ENCODE measurements at places on chromosomes 16 and 17.

GRCh38 chr17:732067-732901 is at the start of gene TLCD3A:
TSS of gene TLCD3A (plus strand) at chr17:732596. CDS start at chr17:732648, 52 bp downstream.
- peak; percentile 84 for DNase-seq

GRCh38 chr16:78436846-78437245 is 337.4 kb downstream of the WWOX start:
- no peak for DNase-seq

- DNase-seq, result no peak
Measured at GRCh38 chr17:45667591-45668171, 116.4 kb upstream of the CRHR1 start.

GRCh38 chr17:8472663-8473062 is 37.0 kb downstream of the NDEL1 start:
- DNase-seq, result no peak

- peak; percentile 87 for DNase-seq
Measured at GRCh38 chr16:68370581-68371275, 59.9 kb downstream of the PRMT7 start.

DNA sequence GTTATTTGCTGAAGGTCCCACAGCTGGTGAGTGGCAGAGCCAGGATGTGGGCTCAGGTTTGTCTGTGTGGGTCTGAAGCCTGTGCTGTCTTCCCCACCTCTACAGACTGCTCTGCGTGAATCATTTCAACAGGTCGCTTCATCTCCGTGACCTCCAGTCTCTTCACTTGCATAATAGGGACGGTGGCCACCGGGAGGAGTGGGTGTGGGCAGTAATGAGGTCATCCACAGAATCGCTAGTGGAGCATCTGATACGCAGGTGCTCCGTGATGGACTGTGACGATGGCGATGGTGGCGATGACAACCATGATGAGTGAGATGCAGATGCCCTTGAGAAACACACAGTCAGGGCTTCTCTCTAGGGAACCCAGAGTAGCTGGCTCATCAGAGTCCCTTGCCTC is 120.2 kb downstream of the RAP1GAP2 start:
- no peak for DNase-seq

- DNase-seq, result no peak
Measured at GRCh38 chr16:19517424-19518089, 4.3 kb downstream of the GDE1 start.
